ENCODE measurements at places on chromosomes 2 and 18.

- DNase-seq, result no peak
Measured at GRCh38 chr18:79650959-79651358, 28.6 kb upstream of the CTDP1 start.

GRCh38 chr18:54181856-54182602 lies 42.4 kb downstream of the MBD2 start:
- DNase-seq, result no peak

DNA sequence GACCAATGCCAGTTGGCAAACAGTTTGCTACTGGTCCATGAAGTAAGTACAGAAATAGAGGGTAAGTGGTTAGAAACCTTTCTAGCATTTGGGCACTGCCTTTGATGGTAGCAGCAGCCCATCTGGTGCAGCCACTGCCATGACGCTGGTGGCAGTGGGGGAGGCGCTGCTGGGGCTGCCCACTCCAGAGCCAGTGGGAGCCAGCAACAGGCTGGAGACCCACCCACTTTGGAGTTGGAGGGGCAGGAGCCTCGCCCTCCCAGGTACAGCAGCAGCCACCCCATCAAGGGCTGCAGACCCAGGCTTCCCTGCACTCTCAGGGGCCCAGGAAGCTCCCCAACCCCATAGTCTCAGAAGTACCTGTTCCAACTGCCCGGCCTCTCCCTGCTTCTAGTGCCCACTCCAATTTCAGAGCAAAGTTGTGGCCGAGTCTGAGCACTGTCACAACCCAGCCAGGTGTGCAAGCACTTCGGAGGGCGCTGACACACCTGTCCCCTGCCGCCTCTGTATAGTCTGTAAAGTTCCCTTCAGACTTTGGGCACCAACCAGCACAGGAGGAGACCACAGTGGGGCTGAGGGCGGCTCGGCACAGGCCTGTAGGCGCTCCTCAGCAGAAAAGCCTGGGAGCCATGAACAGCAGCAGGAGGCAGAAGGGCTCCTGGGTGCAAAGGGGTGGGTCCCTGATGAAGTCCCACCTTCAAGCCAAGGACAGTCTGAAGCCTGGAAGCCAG lies 125.6 kb upstream of the CCDC150 start:
- no peak for DNase-seq

GRCh38 chr2:108320326-108320922 lies 31.7 kb downstream of the SULT1C2 start:
- no peak for DNase-seq

DNA sequence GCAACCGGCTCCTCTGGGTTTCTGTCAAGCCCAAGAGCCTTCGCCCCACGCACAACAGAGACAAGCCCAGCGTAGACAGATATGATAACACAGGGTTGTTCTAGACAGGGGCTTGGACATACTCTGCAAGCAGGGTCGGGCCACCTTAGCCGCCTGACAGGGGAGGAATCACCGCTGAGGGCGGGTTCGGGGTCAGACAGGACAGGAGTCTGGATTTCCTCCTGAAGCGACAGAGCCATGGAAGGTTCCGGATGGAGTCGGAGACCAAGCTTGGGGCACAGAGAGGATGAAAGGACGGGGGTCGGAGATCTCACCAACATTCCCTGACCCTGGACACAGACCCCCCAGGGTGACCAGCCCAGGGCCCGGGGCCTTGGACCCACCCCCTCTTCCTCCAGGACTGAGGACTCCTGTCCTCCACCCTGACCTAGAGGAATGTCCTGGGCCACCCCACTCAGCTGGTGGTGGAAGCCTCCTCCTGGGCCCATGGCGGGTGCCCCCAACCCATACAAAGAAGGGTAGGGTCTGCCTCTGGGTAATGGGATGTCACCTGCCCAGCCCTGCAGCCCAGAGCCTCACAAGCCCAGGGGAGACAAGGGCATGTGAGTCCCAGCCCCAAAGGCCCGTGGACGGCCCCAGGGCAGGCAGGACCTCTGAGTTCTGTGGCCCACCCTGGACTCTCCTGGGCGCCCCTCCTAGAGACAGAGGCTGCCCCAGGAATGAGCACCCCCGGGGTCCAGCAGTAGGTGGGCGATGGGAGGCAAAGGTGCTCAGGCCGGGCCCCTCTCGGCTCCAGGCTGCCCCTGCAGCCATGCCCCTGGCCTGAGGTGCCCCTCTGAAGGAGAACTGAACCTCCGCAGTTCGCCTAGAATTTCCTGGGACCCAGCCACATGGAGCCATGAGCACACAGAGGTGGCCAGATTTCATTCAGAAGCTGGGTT lies 44.1 kb upstream of the GPC1 start:
- DNase-seq, result no peak

GRCh38 chr18:21242780-21243401 lies 859 bp downstream of the GREB1L start:
- DNase-seq, result no peak

DNA sequence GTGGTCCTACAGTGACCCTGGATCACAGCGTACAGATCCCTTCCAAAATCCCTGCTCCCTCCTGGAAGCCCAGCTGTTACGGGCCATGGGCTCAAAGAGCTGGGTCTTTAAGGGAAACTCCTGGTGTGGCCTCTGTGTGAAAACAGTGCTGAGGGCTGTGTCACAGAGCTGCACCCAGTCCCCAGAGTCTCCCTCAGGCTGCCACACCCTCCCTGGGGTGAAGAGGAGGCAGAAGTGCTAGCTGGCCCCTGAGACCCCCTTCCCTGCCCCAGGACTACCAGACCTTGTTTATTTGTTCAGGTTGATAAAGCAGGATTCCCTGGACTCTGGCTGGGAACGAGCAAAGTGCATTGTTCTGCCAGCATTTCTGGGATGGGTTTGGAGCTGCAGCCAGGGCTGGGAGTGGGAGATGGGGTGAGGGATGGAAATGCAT lies 7.7 kb downstream of the ATOH8 start:
- no peak for DNase-seq

GRCh38 chr2:26740890-26741302 lies 23.2 kb upstream of the SLC35F6 start:
- no peak for DNase-seq

DNA sequence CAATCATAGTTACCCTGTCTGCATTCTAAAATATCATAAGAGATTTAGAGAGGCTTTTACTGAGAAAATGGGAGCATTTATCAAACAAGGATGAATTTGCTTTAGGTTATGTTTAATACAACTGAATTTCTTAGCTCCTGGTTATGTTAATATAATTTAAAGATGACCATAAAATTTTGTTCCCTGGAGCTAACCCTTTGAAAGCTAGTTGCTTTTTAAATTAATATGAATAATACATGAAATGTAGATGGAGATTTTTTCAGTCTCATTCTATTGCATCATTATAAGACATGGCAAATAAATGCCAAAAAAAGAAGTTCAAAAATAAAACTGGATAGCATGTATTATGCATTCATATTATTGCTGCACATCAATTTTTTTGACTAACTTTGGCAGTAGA lies 344.1 kb upstream of the NXPH2 start:
- no peak for DNase-seq

DNA sequence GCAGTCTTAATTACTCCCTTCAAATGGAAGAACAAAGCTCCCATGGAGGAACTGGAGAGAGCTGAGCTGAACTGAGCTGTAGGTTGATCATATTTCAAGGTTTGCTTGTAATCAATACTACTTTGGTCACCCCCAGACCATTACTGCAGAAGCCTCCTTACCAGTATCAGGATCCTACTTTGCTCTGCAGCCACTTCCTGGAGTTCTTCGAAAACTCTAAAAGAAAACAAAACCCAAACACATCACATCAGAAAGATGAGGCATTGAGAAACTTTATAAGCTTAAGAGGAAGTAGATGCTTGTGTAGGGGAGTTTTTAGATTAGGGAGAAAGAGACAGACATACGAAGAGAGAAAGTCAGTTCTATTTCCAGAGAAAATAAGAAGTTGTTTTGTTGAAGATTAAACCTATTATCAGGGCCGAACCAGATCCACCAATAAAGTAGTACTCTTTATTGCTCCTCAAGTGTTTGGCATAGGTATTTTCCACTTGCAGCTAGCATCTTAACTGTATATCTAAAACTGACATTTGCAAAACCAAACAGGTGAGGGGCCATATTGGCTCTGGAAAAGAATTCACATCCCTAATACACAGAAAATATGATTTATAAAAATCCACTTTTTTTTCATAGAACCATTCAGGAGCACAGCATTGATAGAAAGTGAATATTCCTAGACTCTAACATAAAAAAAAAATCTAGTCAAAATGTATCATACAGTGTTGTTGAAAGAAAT lies 166.9 kb upstream of the KLF7 start:
- DNase-seq, result no peak

DNA sequence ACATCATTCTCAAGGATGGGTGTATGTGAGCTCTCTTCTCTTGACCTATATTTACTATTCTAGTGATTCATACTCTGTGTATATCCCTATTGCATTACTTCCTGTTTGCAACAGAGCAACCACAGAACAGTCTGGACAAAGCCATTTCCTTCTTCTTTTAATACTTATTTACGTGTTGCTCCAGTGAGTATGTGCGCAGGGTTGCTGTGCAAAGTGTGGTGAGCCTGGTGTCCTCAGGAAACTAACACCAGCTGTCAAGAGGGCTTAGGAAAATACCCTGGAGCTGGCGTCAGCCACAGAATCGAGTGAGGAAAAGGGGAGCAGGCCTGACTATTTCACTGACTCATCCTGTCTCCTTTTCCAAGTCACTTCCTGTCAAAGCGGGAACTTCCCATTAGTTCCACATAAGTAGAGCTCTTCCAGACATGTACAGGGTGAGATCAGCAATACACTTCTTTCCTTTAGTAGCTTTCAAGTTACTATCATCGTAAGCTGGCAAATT lies 214.1 kb upstream of the COPS8 start:
- DNase-seq, result no peak

DNA sequence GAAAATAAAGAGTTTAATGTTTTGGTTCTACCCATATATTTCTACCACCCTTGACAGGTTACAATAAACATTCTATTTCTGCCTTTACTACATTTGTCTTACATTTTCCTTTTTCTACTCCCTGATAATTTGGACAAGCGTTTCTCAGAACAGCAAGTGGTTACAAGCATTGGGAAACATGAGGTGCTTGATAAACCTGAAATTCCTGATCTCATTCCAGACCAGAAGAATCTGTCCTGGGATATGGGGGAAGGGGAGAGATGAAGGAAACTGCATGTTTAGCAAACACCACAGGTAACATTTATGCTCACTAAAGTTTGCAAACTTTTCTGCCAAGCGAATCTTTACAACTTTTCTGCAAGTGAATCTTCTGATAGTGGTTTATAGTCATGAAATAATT lies 28.3 kb upstream of the DSC1 start:
- DNase-seq, result no peak

GRCh38 chr2:85899284-85899683 lies 10.5 kb upstream of the ST3GAL5 start:
- no peak for DNase-seq

- DNase-seq, result no peak
Measured at GRCh38 chr18:33316146-33316587, 124.4 kb downstream of the CCDC178 start.

DNA sequence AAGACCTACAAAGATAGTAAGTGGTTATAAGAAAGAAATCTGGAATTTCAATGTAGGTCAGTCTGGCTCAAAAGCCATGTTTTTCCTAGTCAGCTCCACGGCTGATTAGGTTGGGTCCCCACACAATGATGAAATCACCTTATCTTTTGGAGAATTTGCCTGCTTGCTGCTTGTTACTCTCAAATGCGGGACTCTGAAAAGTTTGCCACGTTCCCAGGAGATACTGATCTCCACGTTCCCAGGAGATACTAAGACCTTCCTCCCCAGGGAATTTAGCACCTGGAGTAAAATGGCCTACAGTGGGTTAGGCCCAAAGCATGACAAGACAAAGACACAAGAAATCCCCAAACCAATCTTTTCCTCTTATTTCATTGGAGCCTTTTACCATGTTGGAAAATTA lies 449.6 kb downstream of the TNS1 start:
- DNase-seq, result no peak

All from activated naive CD4-positive, alpha-beta T cell (primary cell).